ENCODE measurements at places on chromosomes 13 and 19.

- no peak for DNase-seq
Observed at GRCh38 chr19:2927032-2927430, 17.7 kb downstream of the ZNF77 start.

DNA sequence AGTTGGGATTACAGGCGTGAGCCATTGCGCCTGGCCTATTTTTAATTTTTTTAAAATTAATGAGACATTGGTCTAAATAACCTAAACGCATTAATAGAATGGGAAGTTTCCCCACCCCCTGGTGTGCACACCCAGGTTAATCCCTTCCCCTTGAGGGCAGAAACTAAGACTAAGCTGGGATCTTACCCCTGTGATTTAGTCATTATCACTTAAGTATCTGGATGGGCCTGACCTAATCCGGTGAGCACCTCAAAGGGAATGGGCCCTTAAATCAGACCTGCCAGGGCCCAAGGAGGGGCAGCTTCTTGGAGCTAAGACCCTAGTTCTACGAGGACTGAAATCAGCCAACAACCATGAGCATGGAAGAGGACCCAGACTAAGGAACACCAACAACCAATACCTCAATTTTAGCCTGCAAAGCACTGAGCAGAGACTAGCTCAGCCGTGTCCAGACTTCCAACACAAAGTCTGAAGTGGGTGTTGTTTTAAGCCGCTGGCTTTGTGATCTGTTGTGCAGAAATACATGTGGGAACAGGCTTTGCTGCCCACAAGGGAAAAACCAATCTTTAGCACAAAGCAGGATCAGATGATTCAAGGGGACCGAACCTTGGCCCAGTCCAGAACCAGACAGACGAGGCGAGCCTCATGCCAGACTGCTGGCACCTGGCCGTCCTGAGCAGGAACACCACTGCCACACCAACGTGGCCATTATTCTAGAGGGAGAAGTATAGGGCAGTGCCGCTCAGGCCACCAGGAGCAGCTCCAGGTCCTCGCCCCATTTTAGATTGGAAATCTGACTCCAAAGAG lies 7.1 kb downstream of the UBE2S start:
- no peak for DNase-seq

- DNase-seq: peak; percentile 52
Observed at GRCh38 chr13:67769987-67770341, 539.8 kb upstream of the PCDH9 start.

DNA sequence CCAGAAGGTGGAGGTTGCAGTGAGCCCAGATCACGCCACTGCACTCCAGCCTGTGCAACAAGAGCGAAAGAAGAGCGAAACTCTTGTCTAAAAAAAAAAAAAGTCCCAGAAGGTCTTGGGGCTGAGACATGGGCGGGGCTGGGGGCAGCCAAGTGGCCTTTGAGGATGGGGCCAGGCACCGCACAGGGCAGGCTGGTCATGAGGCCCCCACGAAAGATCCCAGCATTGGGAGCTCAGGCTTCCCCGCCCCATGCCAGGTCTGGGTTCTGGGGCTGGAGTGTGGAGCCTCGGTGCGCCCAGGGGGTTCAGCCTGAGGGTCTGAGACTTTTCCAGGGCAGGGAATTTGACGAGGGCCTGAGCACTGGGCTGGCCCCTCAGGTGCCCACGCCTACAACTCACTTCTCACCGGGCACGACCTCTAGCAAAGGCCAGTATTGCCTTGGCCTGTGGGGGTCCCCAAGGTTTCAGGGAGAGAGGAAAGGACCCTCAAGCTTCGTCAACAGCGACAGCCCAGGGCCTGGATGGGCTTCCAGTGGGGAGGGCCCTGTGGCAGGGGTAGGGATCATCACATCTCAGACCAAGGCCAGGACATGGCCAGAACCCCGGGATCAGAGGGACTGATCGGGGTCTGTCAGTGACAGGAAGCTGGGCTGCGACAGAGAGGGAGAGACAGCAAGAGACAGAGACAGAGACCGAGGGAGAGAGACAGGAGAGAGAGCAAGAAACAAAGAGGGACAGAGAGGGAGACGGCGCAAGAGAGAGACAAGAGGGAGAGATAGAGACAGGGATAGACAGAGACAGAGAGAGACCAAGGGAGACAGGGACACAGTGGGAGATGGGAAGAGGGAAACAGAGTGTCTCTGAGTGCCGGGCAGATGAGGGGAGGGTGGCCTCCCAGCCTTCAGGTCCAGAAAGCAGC lies 7.5 kb upstream of the MEX3D start:
- DNase-seq: no peak

DNA sequence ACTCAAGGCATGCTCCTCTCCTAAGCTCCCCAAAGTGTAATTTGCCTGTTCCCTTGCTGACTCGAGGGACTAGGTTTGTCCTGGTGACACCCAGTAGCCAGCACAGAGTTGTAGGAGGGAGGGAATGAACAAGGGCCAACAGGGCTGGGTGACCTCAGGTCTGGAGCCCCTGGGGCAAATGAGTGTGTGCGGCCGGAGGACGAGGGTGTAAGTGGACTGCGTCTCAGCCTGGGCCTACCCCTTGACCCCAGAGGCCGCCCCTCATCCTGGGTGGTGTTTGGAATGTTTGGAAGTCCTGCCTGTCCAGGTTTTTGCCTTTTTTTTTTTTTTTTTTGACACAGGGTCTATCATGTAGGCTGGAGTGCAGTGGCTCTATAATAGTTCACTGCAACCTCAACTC lies 1.3 kb upstream of the ZNF653 start:
- DNase-seq: no peak

- DNase-seq: no peak
Observed at GRCh38 chr19:3369337-3370213, 3.2 kb downstream of the NFIC start.

DNA sequence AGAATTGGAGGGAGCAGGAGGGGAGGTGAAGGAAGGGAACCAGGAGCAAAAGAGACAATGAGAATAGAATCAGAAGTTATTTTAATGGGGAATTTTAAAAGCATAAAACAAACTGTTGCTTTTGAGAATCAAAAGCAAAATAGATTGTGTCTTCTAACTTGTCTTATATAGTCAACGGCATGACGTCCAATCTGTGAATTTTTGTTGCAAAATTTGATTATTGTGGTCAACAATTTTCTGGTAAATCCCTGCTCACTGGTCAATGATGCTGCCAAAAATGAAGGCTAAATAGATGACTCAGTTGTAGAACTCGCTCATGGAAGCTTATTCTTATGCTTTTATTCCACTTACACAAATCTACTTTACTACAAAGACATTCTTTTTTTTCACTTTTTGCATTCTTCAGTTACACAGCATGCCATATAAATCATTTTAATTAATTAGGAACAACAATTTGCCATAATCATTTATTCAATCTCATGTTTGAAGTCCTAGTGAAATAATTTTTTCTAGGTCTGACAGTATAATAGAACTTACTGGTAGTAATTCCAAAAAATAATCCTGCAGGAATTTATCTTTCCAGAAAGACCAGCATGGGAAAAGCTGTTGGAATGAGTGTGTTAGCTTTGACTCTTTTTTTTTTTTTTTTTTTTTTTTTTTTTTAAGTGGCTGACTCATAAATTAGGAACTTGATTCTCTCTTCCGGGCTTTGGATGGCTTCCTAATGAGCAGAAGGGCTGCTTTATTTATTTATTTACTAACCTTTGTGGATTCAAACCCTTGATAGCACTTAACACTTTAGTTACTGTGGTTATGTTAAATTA lies 256.9 kb downstream of the SPRY2 start:
- peak; percentile 68 for DNase-seq

Measured in NCI-H1105 treated with DMSO at 0.1 percent for 48 hours (cell line).